NCI-H1436 treated with DMSO at 0.1 percent for 48 hours (cell line): ENCODE measurements at places on chromosomes 1 and 21.

DNA sequence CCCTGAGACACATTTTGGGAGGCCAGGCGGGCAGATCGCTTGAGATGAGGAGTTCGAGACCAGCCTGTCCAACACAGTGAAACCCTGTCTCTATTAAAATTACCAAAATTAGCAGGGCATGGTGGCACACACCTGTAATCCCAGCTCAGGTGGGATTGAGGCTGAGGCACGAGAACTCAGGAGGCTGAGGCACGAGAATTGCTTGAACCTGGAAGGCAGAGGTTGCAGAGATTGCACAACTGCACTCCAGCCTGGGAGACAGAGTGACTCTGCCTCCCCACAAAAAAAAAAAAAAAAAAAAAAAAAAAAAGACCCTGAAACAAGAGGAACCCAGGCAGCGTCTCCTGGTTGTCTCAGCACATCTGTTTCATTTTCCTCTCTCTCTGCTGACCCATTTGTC, 24.2 kb downstream of the PGM1 start:
- no peak for DNase-seq

DNA sequence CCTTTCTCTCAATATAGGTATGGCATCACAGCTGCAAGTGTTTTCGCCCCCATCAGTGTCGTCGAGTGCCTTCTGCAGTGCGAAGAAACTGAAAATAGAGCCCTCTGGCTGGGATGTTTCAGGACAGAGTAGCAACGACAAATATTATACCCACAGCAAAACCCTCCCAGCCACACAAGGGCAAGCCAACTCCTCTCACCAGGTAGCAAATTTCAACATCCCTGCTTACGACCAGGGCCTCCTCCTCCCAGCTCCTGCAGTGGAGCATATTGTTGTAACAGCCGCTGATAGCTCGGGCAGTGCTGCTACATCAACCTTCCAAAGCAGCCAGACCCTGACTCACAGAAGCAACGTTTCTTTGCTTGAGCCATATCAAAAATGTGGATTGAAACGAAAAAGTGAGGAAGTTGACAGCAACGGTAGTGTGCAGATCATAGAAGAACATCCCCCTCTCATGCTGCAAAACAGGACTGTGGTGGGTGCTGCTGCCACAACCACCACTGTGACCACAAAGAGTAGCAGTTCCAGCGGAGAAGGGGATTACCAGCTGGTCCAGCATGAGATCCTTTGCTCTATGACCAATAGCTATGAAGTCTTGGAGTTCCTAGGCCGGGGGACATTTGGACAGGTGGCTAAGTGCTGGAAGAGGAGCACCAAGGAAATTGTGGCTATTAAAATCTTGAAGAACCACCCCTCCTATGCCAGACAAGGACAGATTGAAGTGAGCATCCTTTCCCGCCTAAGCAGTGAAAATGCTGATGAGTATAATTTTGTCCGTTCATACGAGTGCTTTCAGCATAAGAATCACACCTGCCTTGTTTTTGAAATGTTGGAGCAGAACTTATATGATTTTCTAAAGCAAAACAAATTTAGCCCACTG, 11.5 kb downstream of the HIPK1 start:
- no peak for DNase-seq

GRCh38 chr1:92756537-92756936, 28.4 kb downstream of the EVI5 start:
- no peak for DNase-seq

DNA sequence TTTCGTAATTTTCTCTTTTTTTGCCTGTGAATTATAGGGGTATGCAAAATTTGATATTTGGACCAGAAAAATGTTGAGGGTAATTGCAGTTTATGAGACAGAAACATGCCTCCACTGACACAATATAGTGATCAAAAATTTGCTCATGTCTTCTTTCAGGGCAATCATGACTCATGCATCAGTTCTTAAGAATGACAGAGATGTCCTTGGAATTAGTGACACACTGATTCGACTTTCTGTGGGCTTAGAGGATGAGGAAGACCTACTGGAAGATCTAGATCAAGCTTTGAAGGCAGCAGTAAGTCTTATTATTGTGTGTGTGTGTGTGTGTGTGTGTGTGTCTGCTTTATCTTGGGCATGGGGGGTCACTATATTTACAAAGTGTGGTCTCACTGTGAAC, 27.5 kb downstream of the CTH start:
- no peak for DNase-seq

DNA sequence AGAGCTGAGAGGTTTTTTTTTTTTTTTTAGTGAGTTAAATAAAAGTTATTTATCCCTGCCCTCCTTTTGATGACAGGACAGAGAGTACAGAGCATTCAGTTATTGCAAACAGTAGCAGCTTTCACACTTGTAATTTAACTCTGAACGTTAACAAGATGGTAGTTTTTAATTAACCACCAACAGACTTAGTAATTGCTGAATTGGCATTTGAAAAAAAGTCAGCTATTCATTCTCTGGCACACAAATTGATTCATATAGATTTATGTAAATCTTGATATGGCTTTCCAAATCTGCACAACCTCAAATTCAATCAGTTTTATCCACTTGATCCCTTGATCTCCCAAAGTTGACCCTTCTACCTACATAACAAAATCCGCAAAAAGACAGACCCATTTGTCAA, 918 bp downstream of the LEMD1 start:
- DNase-seq = no peak

DNA sequence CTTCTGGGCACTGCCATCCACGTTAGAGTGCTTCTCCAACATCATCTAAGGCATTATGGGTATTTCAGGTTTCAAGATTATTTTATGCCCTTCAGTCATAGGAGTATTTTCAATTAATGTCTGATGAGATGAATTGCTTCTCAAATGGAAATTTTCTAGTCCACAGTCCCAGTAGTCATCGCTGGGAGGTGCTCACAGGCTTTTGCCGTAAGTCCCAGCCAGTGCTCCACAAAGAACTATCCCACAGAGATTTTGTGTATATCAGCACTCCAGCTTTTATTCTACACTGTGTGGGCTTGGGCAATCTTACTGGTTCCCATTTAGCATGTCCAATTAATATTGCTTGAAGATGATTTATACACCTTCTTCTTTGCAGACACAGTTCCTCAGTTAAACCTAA, 61.0 kb downstream of the SMYD2 start:
- no peak for DNase-seq

- no peak for DNase-seq
Observed at GRCh38 chr1:245671966-245672767, 517.4 kb downstream of the KIF26B start.

- DNase-seq = no peak
Observed at GRCh38 chr1:156196445-156196844, 2.5 kb downstream of the SLC25A44 start.

DNA sequence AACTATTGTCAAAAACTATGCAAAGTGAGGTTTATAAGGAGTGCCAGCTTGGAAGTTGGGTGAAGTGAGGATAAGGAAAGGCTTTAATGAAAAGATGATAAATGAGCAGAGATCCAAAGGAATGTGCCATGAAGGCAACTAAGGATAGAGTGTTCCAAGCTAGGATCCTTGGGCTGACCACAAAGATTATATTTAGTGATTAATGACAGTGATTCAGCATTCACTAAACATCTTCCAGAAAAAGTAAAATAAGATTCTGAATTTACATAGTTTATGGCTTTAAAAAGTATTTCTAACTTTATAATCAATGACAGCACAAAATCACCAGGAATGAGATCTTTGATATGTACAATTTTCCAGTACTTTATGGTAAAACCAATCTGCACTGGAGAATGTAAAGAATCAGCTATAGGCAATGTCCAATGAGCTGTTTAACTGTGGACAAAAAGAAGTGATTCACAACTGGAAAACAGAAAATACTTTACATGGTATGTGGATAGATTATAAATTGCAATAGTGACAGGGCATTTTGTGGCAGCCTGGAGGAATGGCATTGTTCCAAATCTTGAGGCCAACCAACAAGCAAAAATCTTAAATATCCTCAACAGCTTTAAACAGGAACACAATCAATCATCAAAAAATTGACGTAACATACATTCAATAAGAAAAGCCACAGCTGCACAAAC, 91.2 kb upstream of the KCTD3 start:
- DNase-seq = no peak

GRCh38 chr1:61851235-61851634, 109.0 kb downstream of the PATJ start:
- DNase-seq = no peak

DNA sequence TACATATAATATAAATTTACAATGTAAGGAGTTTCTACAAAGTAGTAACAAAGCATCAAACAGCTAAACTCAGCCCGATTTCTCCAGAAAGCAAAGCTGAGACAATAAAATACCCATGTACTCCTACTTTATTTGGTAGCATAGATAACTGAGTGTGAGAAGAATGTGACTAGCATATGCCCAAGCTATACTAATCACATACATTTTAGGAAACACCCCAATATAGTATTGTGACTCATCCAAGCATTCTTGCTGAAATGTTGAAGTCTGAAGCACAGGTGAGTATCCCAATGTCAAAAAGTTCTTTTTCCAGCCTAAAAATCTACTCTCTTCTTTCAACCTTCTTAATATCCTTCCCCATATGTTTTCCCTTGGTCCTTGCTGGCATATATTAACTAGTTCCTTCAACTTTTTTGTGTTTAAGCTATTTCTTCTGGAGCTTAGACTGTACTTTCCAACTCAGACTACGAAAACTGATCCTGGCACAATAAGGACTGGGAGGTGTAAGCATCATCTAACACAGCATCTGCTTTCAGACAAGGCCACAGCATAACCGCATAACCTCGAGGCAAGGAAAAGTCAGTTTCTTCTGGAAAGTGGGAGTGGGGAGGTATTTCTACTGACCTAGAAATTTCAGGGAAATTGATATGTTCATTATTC, 163.0 kb upstream of the RNPC3 start:
- no peak for DNase-seq

DNA sequence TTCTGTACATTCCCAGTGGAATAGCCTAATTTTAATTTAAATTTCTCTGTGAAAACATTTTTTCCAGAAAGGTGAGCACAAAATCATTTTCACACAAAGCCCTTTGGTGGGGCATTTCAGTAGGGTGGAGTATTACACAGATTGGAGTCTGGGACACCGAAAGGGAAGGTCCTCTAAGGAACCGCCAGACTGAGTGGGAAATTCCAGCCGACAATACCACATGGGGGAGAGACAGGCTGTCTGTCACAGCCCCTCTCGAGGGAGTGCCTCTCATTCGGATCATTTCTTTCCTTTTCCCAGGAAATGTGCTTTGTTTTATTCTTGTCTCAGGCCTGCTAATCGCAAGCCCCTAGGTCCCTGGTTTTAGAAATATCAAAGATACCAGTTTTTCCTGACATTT, 150.6 kb upstream of the HOOK1 start:
- no peak for DNase-seq

DNA sequence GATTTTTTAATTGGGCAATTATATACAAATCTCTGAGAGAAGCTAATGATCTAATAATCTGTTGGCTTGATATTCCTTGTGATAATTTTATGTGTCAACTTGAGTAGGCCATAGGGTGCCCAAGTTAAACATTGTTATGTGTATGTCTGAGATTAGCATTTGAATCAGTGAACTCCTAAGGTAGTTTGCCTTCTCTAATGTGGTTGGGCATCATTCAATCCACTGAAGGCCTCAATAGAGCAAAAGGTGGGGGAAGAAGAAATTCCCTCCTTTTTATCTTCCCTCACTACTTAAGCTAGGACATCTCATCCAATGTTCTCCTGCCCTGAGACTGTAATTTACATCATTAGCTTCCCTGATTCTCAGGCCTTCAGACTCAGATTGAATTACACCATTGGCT, 394.5 kb downstream of the LMO4 start:
- DNase-seq = no peak

GRCh38 chr1:246971090-246971721, 36.7 kb downstream of the ZNF695 start:
- DNase-seq = no peak

- DNase-seq = no peak
Observed at GRCh38 chr1:66327588-66327987, 206.4 kb upstream of the SGIP1 start.

GRCh38 chr1:16101623-16102022, 28.2 kb upstream of the FAM131C start:
- DNase-seq = no peak

DNA sequence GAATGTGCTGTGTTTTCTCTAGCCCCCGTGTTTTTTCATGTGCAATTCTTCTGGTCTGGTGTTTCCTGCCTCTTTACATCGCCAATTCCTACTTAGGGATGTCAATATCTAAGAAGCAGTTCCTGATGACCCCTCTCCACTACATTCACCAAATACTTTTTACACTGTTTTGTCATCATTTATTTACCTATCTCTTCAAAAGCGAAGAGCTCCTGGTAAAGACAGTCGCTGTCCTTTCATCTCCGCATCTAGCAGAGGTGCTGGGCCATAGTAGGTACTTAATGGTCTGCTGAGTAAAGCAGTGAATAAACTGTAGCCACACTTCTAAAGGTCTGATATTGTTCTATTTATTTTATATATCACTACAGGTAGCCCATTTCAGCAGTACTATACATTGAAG, 43.0 kb downstream of the LYST start:
- no peak for DNase-seq

DNA sequence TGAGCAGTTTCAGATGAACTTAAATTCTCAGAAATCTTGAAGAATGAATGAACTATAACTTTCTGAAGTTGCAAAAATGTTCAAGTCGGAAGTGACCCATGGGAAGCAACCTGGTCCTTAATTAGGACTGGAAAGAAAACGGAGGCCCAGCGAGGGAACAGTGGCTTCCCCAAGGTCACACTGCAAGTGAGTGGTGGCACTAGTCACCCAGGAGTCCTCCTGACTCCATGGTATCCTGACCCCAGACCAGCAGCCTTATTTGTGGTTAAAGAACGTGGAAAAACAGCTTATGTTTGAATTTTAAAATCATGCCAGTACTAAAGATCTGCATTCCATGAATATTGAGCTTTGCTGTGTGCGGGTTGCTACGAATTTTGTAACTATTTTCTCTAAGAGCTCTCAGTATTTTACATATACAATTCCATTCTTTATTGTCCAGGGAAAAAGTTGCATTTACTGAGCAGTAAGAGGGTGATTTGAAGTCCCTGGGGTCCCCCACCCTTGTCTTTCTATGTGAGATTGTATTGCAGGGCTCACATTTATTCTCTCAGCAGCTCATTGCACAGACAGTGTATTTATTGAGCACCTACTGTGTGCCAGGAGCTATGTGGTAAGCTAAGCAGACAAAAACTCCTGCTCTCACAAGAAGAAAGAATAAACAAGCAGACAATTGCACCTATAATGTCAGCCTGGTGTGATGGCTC, 61.6 kb upstream of the ATP5PO start:
- no peak for DNase-seq

GRCh38 chr1:54070171-54070837, 16.9 kb downstream of the TCEANC2 start:
- no peak for DNase-seq

DNA sequence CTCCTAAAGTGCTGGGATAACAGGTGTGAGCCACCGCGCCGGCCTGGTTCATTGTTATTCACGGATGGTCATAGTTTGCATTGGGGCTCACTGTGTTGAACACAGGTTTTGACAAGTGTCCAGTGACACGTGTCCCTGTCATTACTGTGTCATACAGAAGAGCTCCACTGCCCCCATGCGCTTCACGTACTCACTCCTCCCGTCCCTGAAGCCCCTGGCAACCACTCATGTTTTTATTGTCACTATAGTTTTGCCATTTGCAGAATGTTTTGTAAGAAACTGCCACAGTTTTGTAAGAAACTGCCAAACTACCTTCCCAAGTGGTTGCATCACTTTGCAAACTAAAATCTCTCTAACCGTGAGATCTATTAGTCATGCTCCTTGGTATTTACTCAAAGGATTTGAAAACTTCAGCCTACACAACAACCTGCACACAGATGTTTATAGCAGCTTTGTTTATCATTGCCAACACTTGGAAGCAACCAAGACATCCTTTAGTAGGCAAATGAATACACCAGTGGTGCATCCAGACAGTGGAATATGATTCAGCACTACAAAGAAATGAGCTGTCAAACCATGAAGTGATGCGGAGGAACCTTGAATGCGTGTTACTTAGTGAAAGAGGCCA, 163.2 kb upstream of the COL6A1 start:
- no peak for DNase-seq
